ENCODE measurements at places on chromosomes 11 and 22.

DNA sequence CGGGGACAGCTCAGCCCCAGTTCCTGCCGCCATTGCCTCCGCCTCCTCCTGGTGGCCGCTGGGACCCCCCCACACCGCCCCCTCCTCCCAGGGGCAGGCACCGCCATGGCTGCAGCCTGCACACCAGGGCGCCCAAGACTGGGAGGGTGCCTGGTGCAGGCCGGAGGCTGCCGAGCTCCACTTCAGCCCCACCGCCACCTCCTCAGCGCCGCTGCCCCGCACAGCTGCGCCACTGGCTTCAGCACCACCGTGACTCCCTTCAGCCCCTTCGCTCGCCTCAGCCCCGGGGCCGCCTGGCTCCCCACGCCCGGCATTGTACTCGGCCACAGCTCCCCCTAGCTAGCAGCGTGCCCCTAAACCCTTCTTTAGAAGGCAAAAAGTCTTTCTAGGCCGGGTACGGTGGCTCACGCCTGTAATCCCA lies 131.1 kb downstream of the CRYBB2 start:
- DNase-seq, result no peak

- no peak for DNase-seq
These were observed 26.1 kb upstream of the PPP2R1B start for GRCh38 chr11:111792314-111792713.

DNA sequence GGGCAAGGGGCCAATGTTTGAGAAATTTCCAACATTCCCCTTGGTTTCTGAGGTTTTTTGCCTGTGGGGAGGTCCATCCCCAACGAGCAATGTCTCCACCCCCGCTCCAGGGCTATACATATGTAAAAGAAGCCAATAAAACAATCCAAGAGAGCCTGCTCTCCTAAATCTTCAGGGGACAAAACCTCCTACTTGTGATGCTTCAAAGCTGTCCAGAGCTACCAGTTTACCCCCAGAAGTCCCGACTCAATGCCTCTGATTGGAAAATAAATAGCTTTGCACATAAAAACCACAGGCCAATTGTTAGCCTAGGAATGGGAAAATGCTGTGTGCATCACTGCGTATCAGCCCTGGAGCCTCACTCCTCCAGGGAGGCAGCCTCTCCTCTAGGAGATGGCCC lies 66.0 kb upstream of the PAX6 start:
- no peak for DNase-seq

- DNase-seq, result no peak
These were observed 20.9 kb downstream of the RCOR2 start for GRCh38 chr11:63896071-63896470.

GRCh38 chr11:65059959-65060824 lies 1.8 kb upstream of the NAALADL1 start:
- DNase-seq, result no peak

DNA sequence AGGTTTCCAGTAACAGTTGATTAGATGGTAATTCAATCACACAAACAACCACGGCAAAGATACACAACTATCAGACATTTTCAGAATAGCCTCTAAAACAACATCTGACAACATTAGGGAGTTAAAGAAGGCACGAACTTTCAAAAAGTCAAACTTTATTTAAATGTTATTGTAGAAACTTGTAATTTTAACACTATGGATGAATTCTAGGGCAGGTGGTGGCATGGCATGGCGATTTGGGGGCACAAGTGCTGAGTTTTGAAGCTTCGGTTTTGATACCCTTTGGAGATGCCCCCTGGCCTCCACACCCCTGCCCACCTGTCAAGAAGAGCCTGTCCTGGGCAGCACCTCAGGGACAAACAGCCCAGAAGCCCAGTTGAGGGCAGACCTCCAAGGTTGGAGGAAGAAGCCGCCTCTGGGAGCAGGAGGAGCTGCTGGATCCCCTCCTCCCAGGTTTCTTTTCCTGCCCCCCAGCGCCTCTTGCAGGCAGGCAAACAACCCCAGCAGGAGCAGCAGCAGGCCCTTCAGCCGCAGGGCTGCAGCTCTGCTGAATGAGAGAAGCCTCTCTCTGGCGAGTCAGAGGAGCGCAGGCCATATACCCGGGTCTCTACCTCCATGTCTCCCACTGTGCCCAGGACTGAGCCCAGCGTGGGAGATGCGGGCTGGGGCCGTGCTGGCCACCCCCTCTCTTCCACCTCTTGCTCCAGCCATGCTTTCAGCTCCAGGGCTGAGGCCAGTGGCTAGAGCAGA lies 102.1 kb upstream of the IGLL5 start:
- no peak for DNase-seq

- DNase-seq, result no peak
These were observed 850 bp upstream of the MIF start for GRCh38 chr22:23893121-23893944.

GRCh38 chr11:88623531-88623930 lies 286.0 kb upstream of the CTSC start:
- no peak for DNase-seq

DNA sequence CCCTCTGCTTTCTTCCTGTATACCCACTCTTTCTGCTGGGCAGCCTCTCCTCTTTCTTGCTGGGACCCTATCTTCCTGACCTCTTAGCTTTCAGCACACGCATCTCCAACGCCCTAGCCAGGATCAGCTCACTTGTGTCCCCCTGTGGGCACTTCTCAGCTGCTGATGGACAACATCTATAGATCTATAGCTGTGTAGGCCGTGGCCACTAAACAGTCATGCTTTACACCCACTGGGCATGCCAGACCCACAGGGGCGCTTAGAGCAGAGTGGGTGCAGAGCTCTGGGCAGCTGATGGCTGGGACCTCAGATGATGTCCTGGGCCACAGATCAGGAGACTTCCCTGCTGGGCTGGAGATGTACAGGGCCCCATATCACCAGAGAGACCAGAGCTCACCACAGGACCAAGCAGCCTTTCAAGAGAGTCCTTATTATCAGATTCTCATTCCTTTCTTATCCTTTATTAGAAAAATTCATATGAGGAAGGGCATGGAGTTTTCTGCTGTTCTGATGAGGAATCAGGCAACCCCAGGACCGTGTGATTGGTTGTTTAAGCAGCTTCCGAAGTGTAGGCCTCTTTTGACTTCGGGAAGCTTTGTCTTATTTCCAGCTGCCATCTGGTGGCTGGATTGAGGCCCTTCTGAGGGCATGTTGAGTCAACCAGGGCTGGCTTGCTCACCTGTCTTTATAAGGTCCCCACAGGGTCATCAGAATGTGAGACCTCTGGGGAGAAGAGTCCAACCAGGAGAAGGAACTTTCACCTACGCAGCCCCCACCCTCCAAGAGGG lies 60.5 kb downstream of the OSBP2 start:
- peak; percentile 24 for DNase-seq

- no peak for DNase-seq
These were observed 268.1 kb upstream of the ISX start for GRCh38 chr22:34797826-34798225.

DNA sequence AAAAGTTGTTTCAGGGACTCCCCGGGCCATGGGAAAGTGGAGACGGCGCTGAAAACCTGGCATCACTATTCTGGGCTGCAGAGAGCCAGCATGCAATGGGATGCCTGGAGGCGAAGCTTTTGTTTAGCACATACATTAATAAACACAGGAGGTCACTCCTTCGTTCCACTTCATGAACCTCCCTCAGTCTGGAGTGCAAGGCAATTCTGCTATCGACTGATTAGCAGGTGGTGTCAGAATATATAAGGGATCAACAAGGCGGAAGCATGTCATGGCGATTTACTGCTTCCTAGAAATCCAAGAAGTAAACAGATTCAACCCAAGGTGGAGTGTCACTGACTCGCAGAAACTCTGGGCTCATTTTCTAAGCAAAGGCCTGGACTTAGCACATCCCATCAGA lies 45.4 kb upstream of the MN1 start:
- no peak for DNase-seq

DNA sequence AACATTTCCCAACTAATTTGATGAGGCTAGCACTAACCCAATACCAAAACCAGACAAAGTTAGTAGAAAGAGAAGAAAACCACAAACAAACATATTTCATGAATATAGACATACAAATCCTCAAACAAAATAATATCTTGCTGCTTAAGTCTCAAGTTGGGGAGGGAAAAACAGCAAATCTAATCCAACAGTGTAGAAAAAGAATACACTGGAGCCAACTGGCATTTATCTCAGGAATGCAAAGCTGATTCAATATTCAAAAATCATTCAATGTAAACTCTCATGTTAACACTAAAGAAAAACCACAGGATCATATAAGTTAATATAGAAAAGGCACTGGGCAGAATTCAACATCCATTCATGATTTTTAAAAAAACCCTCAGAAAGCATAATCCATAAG lies 18.2 kb downstream of the GNB1L start:
- no peak for DNase-seq

- DNase-seq, result no peak
These were observed 4.1 kb upstream of the GAS2L1 start for GRCh38 chr22:29302402-29302680.

DNA sequence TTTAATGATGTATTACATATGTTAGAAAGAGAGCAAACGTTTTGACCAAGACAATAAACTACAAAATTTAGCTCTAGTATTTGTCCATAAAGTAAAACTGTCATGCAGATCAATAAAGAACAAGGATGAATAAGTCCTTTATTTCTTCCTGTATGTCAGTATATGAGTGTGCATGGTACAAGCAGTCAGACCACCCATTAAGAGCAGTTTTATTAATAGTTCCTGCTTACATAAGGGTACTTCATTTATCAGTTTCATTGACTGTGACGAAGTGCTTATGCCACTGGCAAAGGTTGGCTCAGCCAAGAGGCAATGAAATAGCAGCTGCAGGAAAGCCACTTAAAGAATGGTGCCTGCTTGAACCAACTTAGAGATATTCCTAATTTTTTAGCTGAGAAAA lies 913.0 kb upstream of the CNTN5 start:
- DNase-seq, result no peak

DNA sequence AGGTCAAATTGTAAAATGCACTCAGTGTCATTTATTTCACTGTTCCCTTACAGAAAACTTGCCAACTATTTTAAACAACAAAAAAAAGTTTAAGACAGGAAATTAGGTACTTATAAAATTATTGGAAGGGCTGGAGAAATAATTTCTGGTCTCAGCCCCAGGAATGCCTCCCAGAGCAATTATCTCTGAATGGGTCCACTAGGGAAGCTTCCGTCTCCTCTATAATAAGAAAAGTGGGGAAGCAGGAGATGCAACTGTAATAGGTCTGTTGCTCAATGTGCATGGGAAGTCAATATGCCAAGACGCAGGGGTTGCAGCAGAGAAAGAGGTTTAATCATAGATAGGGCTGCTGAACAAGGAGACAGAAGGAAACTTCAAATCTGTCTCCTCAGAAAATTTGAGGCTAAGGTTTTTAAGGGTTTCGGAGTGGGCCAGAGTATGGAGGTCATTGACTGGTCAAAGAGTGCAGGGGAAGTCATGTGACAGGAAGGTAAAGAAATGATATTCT lies 10.9 kb upstream of the RNF141 start:
- DNase-seq, result no peak

DNA sequence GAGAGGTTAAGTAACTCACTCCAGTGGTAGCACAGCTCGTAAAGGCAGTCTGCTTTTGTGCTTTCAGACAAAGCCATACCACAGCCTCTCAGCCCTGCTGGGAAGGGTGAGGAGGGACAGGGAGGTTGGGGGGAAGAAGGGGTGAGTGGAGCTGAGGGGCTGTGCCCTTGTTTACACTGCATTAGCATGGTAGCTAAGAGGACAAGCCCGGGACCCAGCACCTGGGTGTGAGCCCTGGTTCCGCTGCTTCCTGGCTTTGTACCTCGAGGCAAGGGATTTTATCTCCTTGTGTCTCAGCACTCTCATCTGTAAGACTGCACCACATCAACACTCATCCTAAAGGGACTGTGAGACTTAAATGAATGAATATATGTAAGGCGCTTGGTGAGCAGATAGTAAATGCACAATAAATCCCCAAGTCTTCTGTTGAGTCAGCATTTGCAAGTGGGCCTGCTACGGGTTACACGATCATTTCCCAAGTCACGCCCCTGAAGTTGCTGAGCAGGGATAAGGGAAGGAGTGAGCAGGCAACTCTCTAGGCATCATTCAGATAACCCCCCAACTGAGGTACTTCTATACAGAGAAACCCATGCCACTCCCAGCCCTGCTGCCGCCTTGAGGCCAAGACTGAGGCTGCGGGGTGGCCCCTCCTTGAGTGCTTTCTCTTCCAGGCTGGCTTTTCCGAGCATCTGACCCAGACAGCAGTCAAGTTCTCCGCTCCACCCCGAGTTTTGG lies 7.5 kb downstream of the RASD2 start:
- DNase-seq, result no peak

- no peak for DNase-seq
These were observed 84.3 kb upstream of the TMEM45B start for GRCh38 chr11:129731316-129731715.

- DNase-seq, result no peak
These were observed 79.1 kb downstream of the TBC1D22A start for GRCh38 chr22:46841522-46841921.

DNA sequence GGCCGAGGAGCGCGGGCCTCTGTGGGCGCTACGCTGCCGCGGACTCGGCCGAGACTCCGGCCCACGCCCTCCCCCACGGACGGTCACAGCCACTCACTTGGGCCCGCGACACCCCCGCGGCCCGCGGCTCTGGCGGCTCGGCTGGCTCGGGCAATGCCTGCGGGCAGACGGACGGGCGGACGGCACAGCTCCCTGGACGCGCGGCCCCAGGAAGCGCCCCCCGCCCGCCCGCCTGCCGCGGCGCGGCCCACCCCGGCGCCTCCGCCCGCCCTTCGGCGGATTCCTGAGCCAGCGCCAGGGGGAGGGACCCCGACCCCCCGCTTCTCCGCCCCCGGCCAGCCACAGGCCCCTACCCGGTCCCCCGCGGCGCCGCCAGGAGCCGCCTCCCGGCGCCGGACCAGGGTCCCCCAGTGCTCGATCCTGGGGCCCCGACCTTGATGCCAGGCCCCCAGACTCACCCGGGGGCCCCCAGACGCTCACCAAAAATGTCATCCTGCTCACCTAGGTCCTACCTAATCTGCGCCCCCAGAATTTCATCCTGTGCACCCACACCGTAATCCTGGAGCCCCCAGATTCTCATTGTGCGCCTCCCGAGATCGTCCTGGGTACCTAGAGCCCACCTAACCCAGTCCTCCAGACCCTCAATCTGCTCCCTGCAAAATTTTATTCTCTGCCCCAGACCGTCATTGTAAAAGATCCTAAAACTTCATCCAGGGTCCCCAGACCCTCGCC lies at the start of gene EFEMP2:
Gene EFEMP2, minus strand, starts transcription at position 215 of the 732 bp plus-strand sequence. CDS start 446 bp downstream, outside the sequence.
- no peak for DNase-seq
